Thymus (tissue), 14 donors: ENCODE measurements at places on chromosomes 16 and 17. TPM values are rescaled to one million over a fixed set of nuclear protein-coding genes. Genes with fewer than 3 reads are reported as not detected.
A peak's percentile ranks its signal among the peaks of the same experiment; 100 is the strongest.

- no peak for DNase-seq
These were observed 177.0 kb upstream of the IRX6 start for GRCh38 chr16:55146966-55147365.

GRCh38 chr17:20066253-20066652 is 57.1 kb downstream of the SPECC1 start:
- DNase-seq: no peak

- peak; percentile 48 for DNase-seq
These were observed at the start of gene SPNS3 for GRCh38 chr17:4433515-4434031. TSS of gene SPNS3 (plus strand) at chr17:4433940. CDS start at chr17:4433968, 28 bp downstream.

DNA sequence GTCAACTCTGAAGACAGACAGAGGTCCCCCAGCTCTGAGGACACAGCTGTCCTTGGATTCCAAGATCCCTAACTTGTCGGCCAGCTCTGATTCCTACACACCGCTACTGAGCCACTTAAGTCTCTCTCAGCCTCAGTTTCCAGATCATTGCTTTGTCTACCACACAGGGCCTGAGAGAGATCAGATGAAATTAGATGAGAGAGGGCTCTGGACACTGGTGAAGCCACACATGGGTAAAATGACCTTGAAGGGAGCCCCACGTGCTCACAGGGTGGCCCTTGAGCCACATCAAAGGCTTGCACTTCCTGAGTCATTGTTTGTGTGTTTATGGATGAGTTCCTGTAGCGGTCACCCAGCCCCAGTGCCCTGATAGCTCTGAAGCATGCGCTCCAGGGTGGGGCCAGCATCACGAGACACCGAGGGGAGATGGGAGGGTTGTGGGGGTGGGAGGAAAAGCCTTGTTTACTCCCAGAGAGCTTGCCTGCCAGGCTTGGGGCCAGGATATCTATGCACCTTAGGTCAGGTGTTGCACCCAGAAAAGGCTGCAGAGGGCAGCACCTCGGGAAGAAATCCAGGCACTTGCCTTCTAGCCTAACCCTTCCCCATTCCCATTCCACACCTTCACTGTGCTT is 32.7 kb upstream of the SLC6A2 start:
- DNase-seq: no peak

Gene SLX1A
- 48.8 TPM for polyA plus RNA-seq

- DNase-seq: no peak
These were observed 217.5 kb upstream of the CHMP6 start for GRCh38 chr17:80774146-80774545.

DNA sequence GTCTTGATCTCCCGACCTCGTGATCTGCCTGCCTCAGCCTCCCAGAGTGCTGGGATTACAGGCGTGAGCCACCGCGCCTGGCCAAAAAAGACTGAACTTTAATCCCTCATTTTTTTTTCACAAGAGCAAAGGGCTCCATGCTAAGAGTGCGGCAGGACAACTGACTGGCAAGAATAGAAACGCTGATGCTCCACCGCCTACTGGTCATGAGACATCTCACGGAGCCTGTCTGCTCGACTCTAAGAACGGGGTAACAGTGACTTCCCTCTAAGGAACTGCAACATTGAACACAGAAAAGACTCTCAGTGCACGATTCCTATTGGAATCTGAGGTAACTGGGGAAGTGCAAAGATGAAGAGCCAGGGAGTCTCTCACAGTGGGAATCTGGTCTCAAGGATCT is 23.9 kb downstream of the HIGD1B start:
- no peak for DNase-seq

DNA sequence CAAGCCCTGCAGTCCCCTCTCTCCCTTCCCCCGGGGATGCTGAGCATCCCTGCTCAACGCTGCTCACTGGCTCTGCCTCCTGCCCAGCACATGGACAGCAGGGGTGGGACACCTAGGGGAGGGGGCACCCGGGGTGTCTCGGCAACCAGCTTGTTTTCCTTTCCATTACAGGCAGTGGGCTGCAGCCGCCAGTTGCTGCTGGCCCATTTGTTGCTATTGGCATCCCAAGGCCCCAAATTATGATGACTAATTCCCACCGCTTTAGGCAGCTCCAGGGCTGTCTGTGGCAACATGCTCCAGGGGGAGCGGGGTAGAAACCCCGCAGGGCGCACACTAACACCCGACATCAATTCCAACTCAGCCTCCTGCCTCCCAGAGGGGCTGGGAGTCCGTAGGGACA is 4.9 kb downstream of the SDK2 start:
- no peak for DNase-seq

GRCh38 chr17:54864636-54865356 is 35.9 kb upstream of the TOM1L1 start:
- DNase-seq: no peak

DNA sequence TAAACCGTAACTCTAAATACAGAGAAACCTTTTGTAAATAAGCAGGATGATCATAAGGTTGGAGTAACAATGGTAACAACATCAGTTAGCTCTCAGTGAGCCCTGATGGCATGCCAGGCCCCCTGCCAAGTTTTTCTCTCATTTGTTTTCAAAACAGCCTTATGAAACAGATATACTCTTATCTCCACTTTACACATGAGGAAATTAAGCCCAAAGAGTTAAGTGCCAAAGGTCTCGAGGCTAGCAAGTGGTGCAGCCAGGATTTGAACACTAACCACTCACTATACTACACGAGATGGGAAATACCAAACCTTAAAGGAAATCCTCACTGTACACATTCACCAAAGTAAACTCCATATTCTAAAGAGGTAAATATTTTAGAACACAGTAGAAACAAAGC is 15.0 kb downstream of the USP31 start:
- no peak for DNase-seq

DNA sequence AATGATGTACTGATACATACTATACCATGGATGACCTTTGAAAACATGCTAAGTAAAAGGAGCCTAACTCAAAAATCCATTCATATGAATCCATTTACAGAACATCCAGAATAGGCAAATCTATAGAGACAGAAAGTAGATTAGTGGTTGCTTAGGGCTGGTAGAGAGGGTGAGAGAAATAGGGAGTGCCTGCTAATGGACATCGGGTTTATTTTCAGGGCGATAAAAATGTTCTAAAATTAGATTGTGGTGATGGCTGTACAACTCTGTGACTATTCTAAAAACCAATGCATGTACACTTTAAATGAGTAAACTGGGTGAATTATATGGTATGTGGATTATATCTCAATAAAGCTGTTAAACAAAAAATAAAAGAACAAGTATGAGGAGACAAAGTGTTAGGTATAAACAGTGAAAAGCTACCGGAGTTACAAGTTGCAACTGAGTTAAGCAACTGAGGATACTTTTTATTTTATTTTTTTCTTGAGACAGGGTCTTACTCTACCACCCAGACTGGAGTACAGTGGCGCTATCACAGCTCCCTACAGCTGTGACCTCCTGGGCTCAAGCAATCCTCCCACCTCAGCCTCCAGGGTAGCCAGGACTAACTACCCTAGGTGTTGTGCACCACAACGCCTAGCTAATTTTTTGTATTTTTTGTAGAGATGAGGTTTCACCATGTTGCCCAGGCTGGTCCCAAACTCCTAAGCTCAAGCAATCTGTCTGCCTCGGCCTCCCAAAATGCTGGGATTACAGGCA is 75.5 kb upstream of the CORO6 start:
- no peak for DNase-seq

GRCh38 chr17:62206550-62206949 is 141.5 kb upstream of the MED13 start:
- no peak for DNase-seq

Gene UTS2R
- 0.07 TPM for polyA plus RNA-seq

- peak; percentile 86 for DNase-seq
These were observed 46.3 kb downstream of the ZNF652 start for GRCh38 chr17:49315551-49316257.

DNA sequence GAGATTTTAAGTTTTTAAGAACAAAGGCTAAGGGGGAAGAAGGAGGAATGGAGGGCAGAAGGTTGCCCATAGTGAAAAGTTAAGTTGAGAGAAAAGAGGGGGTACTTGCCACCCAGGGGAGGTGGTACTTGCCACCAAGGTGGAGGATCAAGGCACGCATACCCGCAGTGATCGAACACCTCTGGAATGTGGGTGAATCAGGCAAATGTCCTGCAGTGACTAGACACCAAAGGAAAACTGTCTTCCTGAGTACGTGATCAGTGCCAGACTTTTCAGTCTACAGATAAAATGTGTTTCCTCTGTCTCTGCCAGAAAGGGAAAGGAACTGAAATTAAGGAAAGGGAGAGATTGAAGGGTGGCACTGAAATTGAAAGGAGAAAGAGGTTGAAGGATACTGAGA is 2285.3 kb downstream of the TP53TG3F start:
- no peak for DNase-seq

Gene KLHL10
- polyA plus RNA-seq: 0.14 TPM

Gene DLX4
- 0.46 TPM for polyA plus RNA-seq

DNA sequence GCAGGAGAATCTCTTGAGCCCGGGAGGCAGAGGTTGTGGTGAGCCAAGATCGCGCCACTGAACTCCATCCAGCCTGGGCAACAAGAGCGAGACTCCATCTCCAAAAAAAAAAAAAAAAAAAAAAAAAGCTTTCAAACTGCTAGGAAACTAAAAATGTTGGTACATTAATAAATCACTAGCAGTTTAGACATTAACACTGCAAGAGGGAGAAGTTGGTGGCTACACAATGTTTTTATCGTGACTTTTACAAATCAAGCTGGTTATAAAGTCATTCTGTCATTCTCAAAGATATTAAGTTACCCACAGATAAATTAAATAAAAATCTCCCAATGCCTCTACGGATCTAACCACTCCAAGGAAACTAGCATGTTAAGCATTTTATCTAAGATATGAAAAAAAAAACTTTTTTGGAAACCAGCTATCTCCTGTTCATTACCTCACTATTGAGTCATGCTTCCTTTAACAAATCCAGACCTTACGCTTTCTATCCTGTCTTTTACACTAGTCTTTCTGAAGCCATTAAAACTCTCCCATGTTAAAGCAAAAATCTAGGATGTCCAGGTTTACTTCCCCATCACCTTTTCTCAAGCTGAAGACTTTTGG is 85.9 kb upstream of the SMURF2 start:
- DNase-seq: no peak

DNA sequence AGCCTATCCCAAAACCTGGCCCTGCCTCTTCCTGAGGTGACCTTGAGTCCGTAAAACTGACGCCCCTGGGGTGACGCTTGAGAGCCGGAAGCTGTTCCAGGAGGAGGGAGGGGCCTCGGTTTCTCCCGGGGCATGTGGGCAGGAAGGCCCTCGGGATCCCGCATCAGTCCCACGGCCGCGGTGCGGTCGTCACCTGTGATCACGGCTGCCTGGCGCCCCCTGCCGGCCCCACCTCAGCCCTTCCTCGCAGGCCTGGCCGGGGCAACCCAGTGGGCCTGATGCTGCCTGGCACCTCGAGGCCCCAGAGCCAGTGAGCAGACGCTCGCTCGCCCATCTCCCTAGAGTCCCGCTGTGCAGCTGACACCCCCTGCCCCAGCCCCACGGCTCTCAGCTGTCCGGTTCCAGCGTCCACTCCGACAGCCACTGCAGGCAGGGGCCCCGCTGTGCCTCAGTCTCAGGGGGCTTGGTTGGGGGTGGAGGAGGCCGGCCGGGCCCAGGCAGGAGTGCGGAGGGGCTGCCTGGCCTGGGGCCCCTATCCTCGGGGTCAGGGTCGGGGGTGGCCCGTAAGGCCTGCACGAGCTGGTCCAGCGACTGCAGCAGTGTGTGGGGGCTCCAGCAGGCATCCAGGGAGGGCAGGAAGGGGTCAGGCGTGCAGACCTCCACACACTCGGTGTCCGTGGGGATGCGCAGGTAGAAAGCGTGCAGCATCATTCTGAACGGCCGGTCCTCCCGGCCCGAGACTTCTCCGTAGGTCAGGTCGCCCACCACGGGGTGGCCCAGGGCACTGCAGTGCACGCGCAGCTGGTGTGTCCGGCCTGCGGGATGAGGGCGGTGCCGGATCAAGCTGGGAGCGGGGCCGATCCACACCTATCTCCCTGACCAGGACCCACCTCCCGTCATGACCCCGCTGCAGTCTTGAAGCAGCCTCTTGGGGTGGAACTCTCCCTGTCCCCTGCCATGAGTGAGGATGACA is 2.3 kb downstream of the RPUSD1 start:
- no peak for DNase-seq
